Substantia nigra (tissue), 51 donors: ENCODE measurements at places on chromosomes 6 and 20.

DNA sequence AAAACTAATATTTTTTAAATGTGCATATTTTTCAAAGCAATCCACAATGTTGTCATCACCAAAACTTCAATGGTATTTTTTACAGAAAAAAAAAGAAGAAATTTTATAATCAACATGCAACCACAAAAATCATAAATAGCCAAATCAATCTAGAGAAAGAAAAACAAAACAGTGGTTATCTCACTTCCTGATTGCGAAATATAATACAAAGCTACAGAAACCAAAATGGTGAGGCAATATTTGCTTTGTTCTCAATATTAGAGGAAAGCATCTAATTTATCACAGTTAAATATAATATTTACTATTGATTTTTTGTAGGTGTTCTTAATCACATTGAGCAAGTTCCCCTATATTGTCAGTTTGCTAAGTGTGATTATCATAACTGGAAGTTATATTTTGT is 720.7 kb upstream of the ADGRB3 start:
- DNase-seq = no peak

- no peak for DNase-seq
These were observed 26.6 kb upstream of the RUNX2 start for GRCh38 chr6:45301348-45302142.

- no peak for DNase-seq
These were observed 167.9 kb upstream of the KCNG1 start for GRCh38 chr20:51190783-51191180.

- DNase-seq = no peak
These were observed 51.8 kb downstream of the ABRACL start for GRCh38 chr6:139080255-139080920.

DNA sequence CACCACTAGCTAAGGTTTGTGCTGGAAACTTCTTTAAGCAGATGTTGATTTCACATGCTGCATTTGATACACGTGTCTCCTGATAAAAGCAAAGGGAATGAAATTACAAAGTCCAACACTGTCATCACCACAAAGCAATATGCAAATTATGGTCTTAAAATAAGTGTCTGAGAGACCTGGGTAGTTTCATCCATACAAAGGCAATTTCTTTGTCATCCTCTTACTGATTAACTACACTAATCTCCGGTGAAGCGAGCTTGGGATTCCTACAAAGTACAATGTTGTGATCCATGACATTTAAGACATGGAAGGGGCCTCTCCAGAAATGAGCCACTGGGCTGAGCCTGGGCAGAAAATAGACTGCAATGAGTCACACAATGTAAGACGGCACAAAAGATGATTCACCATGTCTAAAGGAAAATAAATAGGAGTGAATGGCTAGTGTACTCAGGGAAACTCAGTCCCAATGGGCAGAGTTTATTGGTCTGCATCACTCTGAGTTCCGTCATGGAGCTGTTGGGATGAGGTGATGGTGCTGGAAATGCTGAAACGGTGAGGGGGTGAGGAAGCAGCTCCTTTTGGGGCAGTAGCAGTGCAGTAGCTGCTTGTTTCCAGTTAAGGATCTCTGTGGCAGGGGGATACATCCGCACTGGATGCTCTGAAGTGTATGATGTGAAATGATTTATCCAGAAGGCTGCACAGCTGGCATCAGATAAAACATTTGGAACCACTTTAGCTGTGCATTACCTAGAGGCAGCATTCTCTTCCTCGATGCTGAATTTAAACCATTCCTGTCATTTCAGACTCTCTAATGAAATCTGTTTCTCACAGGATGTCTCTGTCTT is 103.3 kb downstream of the IBTK start:
- DNase-seq = no peak

GRCh38 chr20:49698477-49698876 is 15.2 kb downstream of the B4GALT5 start:
- DNase-seq = no peak

GRCh38 chr6:7135755-7136154 is 28.0 kb downstream of the RREB1 start:
- DNase-seq = no peak

DNA sequence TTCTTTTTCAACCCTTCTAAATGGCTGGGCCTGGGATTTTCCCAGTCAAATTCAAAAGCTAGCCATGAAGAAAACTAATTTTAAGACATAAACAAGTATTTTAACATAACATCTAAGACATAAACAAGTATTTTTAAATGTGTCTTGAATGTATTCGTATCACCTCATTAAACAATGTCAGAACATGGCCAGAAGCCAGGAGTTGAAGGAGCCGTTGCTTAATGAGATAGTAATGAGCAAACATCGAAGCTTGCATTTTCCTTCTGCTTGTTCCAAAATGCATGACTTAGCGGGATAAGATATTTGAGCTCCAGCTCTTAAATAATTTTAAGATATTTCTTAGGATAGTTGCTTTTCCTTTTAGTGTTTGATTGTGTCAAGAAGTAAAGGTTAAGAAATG is 4.2 kb upstream of the RNF182 start:
- DNase-seq = no peak

DNA sequence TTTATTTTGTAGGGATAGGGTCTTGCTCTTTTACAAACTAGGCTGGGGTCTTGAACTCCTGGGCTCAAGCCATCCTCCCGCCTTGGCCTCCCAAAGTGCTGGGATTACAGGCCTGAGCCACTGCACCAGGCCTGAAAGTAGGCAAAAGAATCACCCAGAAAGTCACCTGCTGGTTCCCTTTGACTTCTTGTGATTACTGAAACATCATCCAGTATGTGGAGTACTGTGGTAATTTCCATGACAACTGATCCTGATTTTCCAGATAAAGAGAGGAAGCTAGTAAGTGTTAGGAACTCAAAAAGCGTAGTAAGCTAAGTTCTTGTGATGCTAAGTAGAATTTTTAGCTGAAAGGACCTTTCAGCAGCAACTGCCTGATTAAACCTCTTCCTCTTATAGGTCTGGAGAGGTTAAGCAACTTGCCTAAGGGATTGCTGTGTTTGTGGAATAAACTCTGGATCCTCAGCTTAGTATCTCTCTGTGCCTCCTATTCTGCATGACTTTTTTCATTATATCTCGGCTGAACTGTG is 16.8 kb downstream of the RALY start:
- no peak for DNase-seq

GRCh38 chr6:126174697-126175096 is 165.2 kb upstream of the CENPW start:
- no peak for DNase-seq

DNA sequence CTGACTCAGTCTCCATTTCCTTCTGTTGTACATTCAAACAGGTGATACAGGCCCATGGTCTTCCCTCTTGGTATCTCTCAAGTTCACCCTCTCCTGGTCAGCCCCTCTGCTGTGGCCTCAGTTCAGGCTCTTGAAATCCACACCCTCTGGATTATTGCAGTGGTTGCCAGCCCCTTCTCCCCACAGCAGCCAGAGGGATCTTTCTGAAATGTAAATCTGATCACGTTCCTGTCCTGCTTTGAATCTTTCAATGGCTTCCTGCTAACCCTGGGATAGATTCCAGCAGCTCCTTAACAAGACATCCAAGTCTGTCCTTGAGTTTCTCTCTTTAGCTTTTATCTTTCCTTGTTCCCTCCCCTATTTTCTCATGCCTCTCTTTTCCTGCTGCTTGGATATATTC is 22.2 kb downstream of the CHMP4B start:
- no peak for DNase-seq

- peak; percentile 77 for DNase-seq
These were observed 97.8 kb downstream of the ANKS1A start for GRCh38 chr6:34986845-34987246.

DNA sequence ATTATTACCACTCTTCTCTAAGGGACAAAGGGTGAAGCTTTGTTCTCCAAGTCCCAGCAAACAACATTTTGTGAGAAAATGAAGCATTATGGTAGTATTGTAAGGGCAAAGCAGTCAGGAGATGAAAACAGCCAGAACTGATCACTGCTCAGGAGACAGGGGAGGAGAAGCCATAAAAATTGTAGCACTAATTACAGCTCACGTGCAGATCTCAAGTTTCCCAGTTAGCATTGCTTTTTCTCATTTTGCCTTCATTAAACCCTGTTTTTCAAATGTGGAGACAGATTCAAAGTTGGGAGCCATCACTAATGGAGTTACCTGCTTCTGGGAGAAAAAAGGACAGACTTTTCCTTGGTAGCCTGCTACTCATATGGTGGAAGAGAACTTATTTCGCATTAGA is 210.9 kb upstream of the PDE10A start:
- DNase-seq = no peak

DNA sequence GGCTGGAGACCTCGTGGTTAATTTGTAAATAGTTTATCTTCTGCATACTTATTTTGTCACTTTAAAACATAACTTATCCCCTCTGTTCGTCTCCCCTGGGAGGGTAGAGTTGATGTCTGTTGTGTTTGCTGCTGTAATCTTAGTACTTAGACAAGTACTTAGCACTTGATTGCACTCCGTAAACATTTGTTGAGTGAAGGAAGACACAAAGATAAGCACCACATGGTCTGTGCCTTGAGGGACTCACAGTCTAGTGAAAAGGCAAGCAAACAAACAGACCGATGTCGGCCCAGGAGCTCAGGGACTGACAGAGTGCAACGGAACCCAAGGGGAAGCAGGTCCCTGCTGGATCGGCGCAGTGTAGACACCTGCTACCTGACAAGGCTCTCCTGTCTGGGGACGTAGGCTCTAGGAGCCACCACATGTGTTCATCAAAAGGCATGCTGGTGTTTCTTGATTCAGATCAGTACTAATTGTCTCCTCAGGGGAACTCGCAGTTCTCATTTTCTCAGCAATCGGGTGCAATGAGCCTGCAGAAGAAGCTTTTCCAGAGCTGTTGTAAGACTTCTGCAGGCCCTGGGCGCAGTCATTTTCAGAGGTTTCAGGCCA is 31.4 kb downstream of the EDN3 start:
- DNase-seq = no peak

DNA sequence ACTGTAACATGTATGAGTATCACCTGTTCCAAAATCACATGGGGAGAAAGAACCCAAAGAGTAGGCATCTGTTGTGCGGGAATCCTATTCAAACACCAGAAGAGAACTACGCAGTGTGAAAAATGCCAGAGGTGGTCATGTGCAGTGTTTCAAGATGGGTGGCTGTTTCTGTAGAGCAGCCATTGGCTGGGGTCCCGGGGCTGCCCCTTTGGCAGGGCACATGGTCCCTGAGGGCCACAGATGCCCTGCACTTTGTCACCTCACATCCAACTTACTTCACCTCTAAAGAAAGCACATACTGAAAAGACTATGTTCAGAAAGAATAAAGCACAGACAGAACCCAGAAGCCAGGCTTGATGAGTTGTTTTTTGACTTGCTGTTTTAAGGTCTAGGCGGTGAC is 12.3 kb downstream of the MTCH1 start:
- no peak for DNase-seq

GRCh38 chr6:21273451-21273850 is 320.1 kb upstream of the SOX4 start:
- DNase-seq = no peak

DNA sequence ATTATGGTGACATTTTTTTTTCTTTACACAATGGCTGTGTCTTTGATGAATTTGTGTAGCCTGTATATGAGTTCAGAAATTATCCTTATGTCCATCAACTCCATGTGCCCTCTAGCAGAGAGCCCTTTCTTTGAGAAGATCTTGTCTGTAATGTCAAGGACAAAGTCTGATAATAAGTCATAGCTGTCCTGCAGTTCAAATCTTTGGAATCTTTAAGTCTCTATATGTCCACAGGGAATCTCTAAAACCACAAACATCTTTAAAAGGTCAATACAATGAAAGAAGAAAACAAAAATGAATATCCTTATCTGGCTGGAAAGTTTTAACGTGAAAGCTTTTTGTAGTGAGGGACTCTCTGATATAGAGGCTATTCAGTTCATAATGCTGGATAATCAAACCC is 16.9 kb upstream of the TMEM14A start:
- no peak for DNase-seq

GRCh38 chr6:160192840-160193239 is 65.8 kb downstream of the SLC22A2 start:
- no peak for DNase-seq

- DNase-seq = no peak
These were observed 374 bp upstream of the SERINC1 start for GRCh38 chr6:122472022-122472340.

DNA sequence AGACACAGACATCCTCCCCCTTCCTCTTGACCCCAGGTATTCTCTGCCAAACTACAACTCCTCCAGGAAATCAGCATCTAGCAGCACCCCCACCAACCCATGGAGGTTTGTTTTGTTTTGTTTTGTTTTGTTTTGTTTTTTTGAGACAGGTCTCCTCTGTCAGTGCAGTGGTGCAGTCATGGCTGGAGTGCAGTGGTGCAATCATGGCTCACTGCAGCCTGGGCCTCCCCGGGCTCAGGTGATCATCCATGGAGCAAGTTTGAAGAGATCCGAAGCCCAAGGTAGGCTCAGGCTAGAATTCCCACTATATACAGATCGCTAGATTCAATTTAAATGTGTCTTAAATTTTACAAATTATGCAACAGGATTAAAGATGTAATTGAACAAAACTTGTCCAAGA is 518.2 kb upstream of the ARID1B start:
- no peak for DNase-seq

GRCh38 chr6:132817554-132818403 is 3.4 kb downstream of the RPS12 start:
- DNase-seq = no peak
